ENCODE measurements at places on chromosomes 12 and 14.

DNA sequence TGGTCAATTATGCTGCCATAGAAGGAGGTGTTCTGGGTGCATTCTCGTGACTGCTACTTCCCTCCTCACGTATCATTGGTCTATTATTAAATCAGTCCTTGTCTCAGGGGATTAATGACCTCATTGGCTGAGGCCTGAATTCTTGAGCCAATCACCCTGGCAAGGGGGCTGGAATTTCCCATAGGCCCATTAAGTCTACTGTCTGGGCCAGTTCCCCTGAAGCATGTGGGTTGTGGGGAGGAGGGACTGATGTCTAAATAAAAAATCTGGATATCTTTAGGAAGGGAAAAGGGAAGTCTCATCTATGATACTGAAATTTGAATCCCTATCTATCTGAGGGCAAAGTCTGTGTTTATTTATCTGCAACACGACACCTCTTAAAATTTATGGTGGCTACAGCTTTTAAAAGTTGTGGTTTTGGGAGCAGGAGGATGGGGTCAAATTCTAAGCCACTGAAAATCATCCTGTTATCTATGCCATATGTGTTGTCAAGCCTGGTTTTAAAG is 71.9 kb downstream of the DYRK2 start:
- H3K4me3 ChIP-seq = no peak overlapping the region
- peak; percentile 43 for DNase-seq
- peak overlapping the region; percentile 75 for H3K27ac ChIP-seq
- no peaks in the 10 kb centered on the region for H3K4me1 ChIP-seq

GRCh38 chr12:64147011-64147631 is 75.0 kb downstream of the KICS2 start:
- no peaks in the 10 kb centered on the region for H3K27me3 ChIP-seq
- no peak for DNase-seq
- no peaks in the 10 kb centered on the region for H3K4me1 ChIP-seq
- H3K4me3 ChIP-seq = no peak overlapping the region
- H3K27ac ChIP-seq = no peak overlapping the region

- no peak for DNase-seq
- peaks cover 21% of the 10 kb centered on the region for H3K27me3 ChIP-seq
- no peaks in the 10 kb centered on the region for H3K4me1 ChIP-seq
- H3K27ac ChIP-seq = no peak overlapping the region
- no peaks in the 10 kb centered on the region for H3K36me3 ChIP-seq
Measured at GRCh38 chr12:52792185-52793029, 3.5 kb downstream of the KRT3 start.

DNA sequence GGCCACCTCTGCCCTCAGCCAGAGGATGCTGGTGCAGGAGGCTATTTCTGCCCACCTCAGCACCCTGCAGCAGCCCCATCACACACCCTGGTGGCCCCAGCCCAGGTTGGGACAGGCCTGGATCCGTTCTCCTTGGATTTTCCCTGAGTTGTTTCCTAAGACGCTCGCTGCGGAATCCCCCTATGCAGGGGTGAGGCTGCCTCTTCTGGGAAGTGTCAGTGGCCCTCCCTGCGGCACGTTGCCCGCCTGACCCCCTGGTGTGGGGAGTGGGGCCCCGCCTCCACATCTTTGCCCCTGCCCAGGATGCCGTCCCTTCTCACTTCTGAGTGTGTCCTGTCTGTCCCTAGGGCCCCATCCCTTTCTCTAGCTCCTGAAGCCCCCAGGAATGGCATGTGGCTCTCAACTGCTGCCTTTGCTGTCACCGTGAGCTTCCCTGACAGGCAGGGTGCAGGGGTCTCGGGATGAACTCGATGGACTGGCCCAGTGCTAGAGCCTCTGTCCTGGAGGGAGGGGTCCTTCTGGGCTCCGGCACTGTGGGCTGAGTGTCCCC is 594 bp upstream of the EXOC3L4 start:
- no peaks in the 10 kb centered on the region for H3K36me3 ChIP-seq
- peaks cover 7% of the 10 kb centered on the region for H3K4me1 ChIP-seq
- no peak for DNase-seq
- H3K27me3 ChIP-seq = no peaks in the 10 kb centered on the region
- no peak overlapping the region for H3K4me3 ChIP-seq
- H3K27ac ChIP-seq = no peak overlapping the region

DNA sequence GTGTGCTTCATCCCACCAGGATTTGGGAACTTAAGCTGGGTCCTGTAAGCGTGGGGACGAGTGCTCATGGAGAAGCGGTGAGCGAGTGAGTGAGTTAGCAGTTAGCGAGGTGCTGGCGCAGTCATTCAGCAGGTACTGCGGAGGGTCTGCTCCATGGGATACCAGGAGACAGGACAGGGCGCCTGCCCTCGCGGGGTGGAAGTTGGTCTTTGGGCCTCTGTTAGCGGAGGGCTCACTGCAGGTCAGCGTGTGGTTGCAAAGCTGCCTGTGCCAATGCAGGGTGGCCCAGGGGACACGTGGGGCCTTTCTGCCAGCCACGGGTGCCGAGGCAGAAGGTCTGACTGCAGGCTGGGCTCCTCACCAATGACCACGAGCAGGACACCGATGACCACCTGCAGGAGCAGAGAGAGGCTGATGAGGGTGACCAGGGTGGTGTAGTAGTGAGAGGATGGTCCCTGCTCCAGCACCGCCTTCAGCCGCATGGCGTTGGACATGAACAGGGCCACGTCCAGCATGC is 97.6 kb downstream of the NINJ2 start:
- no peaks in the 10 kb centered on the region for H3K27me3 ChIP-seq
- no peak for DNase-seq
- H3K4me1 ChIP-seq = peaks cover 3% of the 10 kb centered on the region
- H3K27ac ChIP-seq = no peak overlapping the region

- no peak for DNase-seq
- H3K27ac ChIP-seq = no peak overlapping the region
- H3K4me1 ChIP-seq = no peaks in the 10 kb centered on the region
- no peaks in the 10 kb centered on the region for H3K27me3 ChIP-seq
- H3K36me3 ChIP-seq = no peaks in the 10 kb centered on the region
Measured at GRCh38 chr12:111699-112493, 45.3 kb downstream of the IQSEC3 start.

DNA sequence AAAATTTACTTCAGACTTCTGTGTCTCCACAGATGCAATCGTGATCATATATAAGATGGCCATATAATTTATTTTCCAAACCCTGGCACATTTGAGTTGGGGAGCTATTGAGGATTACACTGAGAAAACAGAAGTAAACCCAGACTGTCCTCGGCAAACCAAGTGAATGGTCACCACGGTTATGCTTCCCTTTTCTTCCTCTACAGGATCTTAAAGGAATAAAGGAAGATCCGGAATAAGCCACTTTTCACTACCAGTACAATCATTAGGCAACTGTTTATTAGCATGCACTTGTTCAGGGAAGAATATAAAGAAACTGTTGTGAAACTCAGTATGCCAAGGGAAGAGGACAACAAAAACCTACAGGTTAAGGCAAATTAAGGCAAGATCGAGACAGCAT is 27.6 kb downstream of the SBNO1 start:
- no peaks in the 10 kb centered on the region for H3K4me1 ChIP-seq
- H3K4me3 ChIP-seq = no peak overlapping the region
- no peak for DNase-seq
- H3K27me3 ChIP-seq = no peaks in the 10 kb centered on the region
- H3K27ac ChIP-seq = no peak overlapping the region

DNA sequence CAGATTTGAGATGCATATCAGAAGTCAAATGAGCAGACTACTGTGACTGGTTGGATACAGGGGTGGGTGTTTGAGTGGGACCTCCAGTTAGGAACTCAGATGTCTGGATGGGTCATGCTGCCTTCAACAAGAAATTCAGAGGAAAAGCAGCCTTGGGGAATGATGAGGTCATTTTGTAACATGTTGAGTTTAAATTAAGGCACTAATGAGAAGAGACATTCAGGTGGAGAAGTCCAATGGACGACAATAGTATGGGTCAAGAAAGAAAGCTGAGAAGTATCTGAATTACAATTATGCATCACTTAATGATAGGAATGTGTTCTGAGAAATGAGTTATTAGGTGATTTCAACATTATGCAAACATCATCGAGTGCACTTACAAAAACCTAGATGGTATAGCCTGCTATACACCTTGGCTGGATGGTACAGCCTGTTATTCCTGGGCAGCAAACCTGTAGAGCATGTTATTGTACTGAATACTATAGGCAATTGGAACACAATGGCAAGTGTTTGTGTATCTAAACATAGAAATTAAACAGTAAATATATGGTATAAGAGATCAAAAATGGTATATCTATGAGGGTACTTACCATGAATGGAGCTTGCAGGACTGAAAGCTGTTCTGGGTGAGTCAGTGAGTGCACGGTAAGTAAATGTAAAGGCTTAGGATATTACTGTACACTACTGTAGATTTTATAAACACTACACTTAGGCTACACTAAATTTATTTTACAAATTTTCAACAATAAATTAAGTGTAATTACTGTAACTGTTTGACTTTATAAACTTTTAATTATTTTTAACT is 414.7 kb downstream of the RAD51B start:
- H3K4me1 ChIP-seq = peaks cover 2% of the 10 kb centered on the region
- no peaks in the 10 kb centered on the region for H3K27me3 ChIP-seq
- DNase-seq = peak; percentile 40
- H3K4me3 ChIP-seq = no peak overlapping the region
- no peaks in the 10 kb centered on the region for H3K36me3 ChIP-seq

GRCh38 chr14:91400696-91401095 is 16.9 kb downstream of the CCDC88C start:
- no peak for DNase-seq
- H3K27ac ChIP-seq = no peak overlapping the region
- peaks cover 45% of the 10 kb centered on the region for H3K4me1 ChIP-seq
- no peaks in the 10 kb centered on the region for H3K36me3 ChIP-seq
- H3K4me3 ChIP-seq = no peak overlapping the region
- H3K27me3 ChIP-seq = no peaks in the 10 kb centered on the region

- no peak for DNase-seq
- H3K36me3 ChIP-seq = no peaks in the 10 kb centered on the region
- no peak overlapping the region for H3K27ac ChIP-seq
- H3K4me3 ChIP-seq = no peak overlapping the region
- no peaks in the 10 kb centered on the region for H3K4me1 ChIP-seq
Measured at GRCh38 chr14:43005807-43006206, 1399.1 kb downstream of the LRFN5 start.

DNA sequence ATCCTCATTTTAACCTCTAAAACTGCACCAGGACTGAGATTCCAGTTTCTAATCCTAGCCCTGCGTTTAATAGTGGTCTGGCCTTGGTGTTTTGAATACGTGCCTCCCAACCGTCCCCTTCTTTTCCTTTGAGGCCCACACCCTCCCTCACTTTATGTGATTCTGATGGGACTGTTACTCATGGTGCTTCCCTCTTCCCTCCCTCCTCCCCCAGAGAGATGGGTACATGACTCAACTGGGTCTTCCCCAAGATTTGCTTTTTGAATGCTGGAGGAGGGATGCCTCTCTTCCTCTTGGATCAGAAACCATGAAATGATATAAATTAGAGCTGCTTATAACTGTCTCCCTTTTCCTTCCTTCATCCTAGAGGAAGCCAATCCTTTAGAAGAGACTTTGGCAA is 8.2 kb upstream of the PPP2R5E start:
- no peaks in the 10 kb centered on the region for H3K4me1 ChIP-seq
- no peaks in the 10 kb centered on the region for H3K36me3 ChIP-seq
- no peak overlapping the region for H3K27ac ChIP-seq
- no peaks in the 10 kb centered on the region for H3K27me3 ChIP-seq
- DNase-seq = no peak

DNA sequence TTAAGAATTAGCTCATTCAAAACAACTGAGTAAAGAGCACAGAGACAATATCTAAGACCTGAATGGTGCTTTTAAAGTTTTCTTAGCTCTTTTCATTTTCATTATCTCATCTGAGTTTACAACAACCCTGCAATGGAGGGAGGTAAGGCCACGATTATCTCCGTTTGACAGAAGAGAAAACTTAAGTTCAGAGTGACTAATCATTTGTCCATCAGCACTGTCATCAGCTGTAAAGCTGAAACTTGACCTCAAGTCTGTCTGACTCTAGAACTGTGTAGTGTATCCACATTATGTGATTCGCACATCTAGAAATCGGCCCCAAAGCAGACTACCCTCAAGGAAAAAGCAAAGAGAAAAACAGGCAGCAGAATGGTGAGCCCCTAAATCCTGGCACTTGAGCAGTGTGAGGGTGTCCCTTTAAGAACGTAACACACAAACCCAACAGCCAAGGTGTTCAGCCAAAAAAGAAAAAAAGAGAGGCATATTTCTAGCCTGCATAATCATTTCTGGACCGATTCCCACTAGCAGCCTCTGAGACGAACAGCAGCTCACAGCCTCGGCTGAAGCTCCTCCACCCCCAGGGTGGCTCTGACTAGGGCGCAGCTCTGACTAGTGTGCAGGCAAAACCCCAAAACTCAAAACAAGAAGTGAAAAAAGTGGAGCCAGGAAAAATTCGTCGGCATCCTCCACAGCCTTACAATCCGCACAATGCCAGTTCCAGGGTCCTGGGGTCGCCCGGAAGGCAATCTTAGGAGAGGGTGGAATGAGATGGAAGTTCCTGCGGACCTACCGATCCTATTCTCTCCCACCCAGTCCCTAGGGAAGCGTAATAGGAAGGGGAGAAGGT is 1.6 kb downstream of the STXBP6 start:
- no peaks in the 10 kb centered on the region for H3K27me3 ChIP-seq
- no peaks in the 10 kb centered on the region for H3K36me3 ChIP-seq
- DNase-seq = peak; percentile 58
- H3K27ac ChIP-seq = peak overlapping the region; percentile 98
- H3K4me3 ChIP-seq = peak overlapping the region; percentile 67

GRCh38 chr14:91509083-91509877 is 830 bp downstream of the PPP4R3A start:
- peaks cover 2% of the 10 kb centered on the region for H3K36me3 ChIP-seq
- DNase-seq = peak; percentile 26
- H3K27ac ChIP-seq = peak overlapping the region; percentile 99
- peaks cover 9% of the 10 kb centered on the region for H3K4me1 ChIP-seq

- no peak overlapping the region for H3K27ac ChIP-seq
- H3K4me3 ChIP-seq = no peak overlapping the region
- peak; percentile 17 for DNase-seq
- H3K36me3 ChIP-seq = no peaks in the 10 kb centered on the region
- no peaks in the 10 kb centered on the region for H3K27me3 ChIP-seq
Measured at GRCh38 chr14:65772921-65773574, 360.5 kb downstream of the FUT8 start.

DNA sequence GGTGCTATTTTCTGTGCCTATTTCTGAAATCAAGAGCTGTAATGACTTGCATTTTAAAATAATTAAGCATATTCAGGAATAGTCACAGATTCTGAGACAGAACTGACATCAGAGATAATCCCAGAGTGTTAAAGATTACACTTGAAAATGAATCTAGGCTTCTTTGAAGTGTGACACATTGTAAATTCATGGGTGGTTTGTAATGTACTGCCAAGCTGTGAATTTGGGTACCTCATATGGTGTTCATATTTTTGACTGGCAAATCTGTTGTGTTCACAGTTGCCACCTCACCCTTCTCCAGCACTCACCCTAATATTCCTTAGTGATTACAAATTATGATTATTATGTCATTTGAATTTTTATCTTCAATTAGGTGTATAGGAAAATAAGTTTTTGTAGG is 78.5 kb upstream of the CSRP2 start:
- no peak overlapping the region for H3K27ac ChIP-seq
- DNase-seq = no peak
- no peak overlapping the region for H3K4me3 ChIP-seq
- no peaks in the 10 kb centered on the region for H3K4me1 ChIP-seq
